ENCODE measurements at places on chromosomes 3 and 15.
A peak's percentile ranks its signal among the peaks of the same experiment; 100 is the strongest.

DNA sequence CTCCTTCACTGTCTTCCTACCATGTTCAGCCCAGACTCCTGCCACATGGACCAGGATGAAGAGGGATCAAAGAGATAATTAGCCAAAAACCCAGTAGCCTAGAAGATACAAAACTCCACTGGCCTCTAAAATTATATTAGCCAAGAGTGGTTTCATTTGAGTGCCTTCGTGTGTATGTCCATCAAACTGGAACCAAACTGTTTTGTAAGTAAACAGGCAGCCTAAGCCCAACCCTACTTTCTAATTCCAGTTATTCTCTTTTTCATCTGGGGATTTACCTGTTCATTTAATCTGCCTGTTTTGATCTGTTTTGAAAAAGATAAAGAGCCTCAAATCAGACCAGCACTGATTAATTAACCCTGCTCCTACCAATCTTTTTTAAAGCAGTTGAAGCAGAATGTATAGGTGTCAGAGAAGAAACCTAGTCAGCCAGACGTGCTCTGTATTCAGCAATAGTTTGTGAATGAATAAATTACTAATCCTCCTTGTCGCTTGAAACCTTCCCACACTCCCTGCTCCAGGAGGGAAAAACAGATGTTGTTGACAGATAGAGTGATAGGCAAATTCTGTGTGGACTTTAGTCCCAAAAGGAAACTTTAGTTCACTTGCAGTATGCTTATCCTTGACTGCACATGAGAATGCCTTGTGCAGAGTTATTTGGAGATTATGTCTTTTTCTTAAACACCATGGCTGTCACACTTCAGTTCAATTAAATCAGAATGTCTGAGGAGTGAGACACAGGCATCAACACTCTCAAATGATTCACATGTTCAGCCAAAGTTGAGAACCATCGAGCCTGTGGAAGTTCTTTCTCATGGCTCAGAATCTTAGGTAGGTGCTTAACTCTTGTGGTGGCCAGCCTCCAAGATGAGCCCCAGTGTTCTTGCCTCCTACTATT, 55.5 kb upstream of the ZBED2 start:
- DNase-seq: no peak

DNA sequence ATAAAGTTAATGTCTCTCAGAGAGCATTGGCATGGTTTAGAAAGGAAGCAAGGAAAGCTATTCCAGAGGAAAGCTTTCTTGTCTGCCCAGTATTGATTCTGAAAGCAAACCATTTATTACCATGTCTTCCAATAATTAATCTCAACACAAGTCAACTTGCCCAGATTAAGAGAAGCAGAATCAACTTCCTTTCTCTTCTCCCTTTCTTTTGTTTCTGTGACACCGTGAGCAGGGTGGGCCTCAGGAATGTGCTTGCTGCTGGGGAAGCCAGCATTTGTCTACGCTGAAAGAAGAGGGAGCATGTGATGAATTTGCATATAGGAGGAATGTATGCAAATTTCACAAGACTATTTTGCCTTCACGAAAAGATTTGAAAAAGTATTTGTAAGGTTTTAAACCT, 368.6 kb upstream of the ROPN1 start:
- DNase-seq: no peak

GRCh38 chr3:41682996-41683395, 278.9 kb downstream of the ULK4 start:
- no peak for DNase-seq

GRCh38 chr15:92162657-92163056, 231.0 kb upstream of the ST8SIA2 start:
- DNase-seq: no peak

GRCh38 chr3:133930341-133930933, 34.8 kb upstream of the RAB6B start:
- DNase-seq: no peak

GRCh38 chr3:46110701-46111493, 83.6 kb upstream of the XCR1 start:
- peak; percentile 32 for DNase-seq

DNA sequence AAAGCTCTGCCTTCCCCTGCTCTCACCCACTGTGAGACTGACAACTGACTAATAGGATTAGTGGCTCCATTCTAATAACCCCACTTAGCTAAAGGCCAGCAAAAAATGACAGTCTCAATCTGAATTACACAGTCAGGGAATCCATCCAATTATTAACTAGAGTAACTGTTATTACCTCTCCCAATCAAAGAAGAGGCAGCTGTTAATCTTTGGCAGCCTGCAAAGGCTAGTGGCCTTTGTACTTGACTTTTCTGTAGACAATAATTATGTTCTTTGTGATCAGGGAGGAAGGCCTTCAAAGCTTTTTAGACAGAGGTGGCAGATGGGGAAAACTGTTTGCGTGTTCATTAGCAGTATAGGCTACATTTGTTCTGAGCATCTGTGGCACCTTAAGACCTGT, 177.7 kb downstream of the ISL2 start:
- no peak for DNase-seq

- DNase-seq: no peak
Measured at GRCh38 chr3:12148183-12148940, 10.3 kb downstream of the TIMP4 start.

- no peak for DNase-seq
Measured at GRCh38 chr3:139509631-139510030, 29.9 kb downstream of the RBP1 start.

GRCh38 chr15:32679298-32679690, 37.8 kb downstream of the SCG5 start:
- DNase-seq: no peak

GRCh38 chr3:186097663-186098451, 11.0 kb downstream of the ETV5 start:
- no peak for DNase-seq

GRCh38 chr3:48546203-48546829, 10.3 kb downstream of the PFKFB4 start:
- peak; percentile 27 for DNase-seq

- no peak for DNase-seq
Measured at GRCh38 chr15:80569656-80570055, 125.5 kb upstream of the ABHD17C start.

- DNase-seq: no peak
Measured at GRCh38 chr3:118791246-118791645, 243.4 kb downstream of the IGSF11 start.

GRCh38 chr3:183082355-183082915, 16.9 kb downstream of the MCCC1 start:
- DNase-seq: no peak

- DNase-seq: no peak
Measured at GRCh38 chr15:69636169-69636915, 183.7 kb downstream of the RPLP1 start.

GRCh38 chr15:66569461-66570137, 3.8 kb upstream of the LCTL start:
- no peak for DNase-seq

- DNase-seq: no peak
Measured at GRCh38 chr3:119497820-119498185, 544 bp upstream of the TIMMDC1 start.

DNA sequence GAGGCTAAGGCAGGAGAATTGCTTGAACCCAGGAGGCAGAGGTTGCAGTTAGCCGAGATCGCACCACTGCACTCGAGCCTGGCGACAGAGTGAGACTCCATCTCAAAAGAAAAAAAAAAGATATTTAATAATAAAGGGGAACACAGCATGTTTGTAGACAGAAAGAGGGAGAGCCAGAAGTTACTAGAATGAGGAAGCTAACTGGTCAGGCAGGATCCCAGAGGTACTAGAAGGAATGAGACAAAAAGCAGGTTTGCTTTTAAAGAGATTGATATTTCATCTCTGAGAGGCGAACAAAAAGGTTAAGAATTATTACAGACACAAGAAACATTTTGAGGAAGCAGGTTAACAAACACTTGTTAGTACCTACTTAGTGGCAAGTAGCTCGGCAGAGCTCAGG, 9.2 kb downstream of the CD200R1 start:
- DNase-seq: no peak
